Epithelial cell of proximal tubule (primary cell): ENCODE measurements at places on chromosomes 6 and 20. TPM values are rescaled to one million over a fixed set of nuclear protein-coding genes. Genes with fewer than 3 reads are reported as not detected.

DNA sequence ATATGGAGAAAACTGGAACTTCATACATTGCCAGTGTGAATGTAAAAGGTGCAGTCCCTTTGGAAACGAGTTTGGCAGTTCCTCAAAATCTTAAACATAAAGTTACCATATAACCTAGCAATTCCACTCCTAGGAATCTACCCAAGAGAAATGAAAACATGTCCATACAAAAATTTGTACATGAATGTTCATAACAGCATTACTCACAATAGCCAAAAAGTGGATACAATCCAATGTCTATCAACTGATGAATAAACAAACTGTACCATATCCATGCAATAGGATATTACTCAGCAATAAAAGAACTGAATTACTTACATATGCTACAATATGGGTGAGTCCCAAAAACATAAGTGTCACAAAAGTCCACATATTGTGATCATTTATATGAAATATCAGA lies 48.7 kb upstream of the ERVFRD-1 start:
- no peak for DNase-seq

- DNase-seq = peak; percentile 82
These were observed 115.2 kb downstream of the MRPL14 start for GRCh38 chr6:44012078-44012493.

CDKN1A gene
- 208 and 427 TPM in 2 replicates for total RNA-seq

DNA sequence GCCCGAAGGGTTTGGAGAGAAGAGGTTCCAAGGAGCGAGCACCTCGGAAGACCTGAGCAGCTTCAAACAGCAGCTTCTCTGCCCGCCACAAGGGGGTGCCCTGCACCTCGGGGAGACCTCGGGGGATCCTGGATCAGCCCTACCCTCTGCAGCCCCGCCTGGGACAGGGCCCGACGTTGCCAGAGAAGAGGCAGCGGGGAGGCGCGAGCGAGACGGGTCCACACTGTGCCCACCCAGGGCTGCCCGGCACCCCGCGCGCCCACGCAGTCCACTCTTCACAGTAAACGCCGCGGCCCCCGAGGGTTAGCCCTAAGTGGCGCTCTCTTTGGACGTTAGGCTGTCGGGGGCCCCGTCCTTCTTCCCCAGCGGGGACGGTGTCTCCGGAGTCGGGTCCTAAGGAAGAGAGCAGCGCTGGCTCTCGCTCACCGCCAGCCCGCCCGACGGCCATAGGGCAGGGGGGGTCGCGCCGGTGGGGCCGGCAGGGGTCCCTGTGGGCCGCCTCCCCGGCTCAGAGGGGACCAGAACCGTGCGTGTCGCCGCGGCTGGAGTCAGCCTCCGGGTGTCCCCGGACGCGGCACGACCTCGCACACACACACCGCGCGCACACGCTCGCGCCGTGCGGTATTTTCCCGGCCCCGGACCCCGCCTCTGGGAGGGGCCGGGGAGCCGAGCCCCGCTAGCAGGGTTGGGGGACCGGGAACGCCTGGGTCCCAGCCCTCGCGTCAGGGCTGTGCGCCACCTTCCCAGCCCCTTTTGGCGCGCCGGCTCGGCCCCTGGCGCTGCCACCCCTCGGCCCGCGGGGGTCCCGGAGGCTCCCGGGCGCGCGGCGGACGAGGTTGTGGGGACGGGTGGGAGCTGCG lies 929 bp downstream of the CDH22 start:
- no peak for DNase-seq

GRCh38 chr6:110877569-110877968 lies 3.0 kb downstream of the AMD1 start:
- DNase-seq = no peak

BTNL2 gene
- 0.63 TPM in 1 of 2 replicates, not detected in the other for total RNA-seq
